ENCODE measurements at places on chromosomes 4 and X.

DNA sequence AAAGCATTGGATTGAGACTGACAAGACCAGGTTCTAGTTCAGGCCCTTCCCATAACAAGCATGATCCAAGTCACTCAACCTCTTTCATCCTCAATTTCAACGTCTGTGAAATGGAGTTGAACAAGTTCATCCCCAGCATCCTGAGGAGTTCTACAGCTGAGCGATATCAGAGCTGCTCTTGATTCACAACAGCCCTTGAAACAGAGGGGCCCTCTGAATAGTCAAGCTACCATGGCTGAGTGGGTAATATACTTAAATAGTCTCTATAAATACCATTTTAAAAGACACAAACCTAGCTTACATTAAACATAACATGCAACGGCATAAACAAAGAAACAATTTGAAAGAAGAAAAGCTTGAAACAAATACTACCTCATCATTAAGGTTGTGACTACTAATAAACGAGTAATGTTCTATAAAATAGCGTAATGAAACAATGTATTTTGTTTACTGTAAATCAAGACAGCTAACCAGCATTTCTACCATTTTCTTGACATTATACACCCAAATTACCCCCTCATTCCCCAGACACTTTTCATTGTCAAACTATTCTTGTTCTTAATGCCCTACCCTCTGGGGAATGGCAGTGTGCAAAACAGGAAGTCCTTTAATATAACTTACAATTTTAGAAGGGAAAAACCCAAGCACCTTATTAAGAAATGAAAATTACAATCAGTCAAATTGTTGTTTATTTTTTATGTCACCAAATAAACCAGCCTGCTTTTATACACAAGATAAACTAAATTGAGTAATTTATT lies 202.3 kb downstream of the PARM1 start:
- DNase-seq, result no peak

- no peak for DNase-seq
Observed at GRCh38 chrX:42955349-42955748, 177.4 kb upstream of the PPP1R2C start.

- no peak for DNase-seq
Observed at GRCh38 chrX:120794525-120794975, 81.1 kb downstream of the CT47B1 start.

DNA sequence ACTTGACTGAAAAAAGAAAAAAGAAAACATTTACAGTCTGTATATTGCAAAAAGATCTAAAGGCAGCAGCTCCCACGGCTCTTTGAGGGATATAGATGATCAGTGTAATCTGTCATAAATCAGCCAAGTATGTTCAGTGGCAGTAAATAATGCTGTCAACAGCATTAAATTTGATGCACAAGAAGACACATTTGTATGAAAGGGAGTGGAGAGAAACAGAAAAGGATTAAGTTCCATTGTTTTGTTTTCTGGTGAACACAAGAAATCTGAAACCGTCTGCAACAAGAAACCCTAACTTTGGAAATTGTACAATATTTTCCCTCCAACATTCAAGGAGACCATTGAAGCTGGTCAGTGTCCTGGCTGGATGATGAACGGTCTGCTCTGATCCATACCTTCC lies 27.6 kb upstream of the C1QTNF7 start:
- DNase-seq, result no peak

DNA sequence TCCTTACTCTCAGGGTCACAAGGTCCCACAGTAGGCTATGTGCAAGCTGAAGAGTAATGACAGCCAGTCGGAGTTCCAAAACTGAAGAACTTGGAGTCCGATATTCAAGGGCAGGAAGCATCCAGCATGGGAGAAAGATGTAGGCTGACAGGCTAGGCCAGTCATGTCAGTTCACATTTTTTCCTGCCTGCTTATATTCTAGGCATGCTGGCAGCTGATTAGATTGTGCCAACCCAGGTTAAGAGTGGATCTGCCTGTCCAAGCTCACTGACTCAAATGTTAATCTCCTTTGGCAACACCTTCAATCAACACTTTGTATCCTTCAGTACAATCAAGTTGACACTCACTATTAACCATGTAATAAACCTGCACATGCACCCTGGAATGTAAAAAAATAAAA lies 960.9 kb upstream of the HS3ST1 start:
- DNase-seq, result no peak

DNA sequence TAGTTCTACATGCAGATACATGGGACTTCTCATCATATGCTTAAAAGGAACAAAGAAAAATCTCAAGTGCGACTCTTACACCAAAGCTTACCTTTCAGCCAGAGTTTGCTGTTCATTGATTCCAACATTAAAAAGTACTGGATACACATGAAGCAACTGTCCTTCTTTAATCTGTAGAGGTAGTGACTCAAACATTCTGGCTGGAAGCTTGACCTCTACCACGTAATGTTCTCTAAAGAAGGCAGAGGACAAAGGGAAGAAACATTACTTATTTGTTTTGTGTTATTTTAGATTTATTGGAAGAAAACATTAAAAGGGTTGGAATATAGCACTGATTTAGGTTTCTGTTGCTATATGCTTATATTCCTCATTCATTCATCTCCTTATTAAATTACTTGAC lies 476.1 kb downstream of the IL15 start:
- no peak for DNase-seq

GRCh38 chr4:25386926-25387325 lies 9.9 kb downstream of the ANAPC4 start:
- DNase-seq, result no peak

GRCh38 chr4:46946919-46947536 lies 38.0 kb upstream of the COX7B2 start:
- no peak for DNase-seq

GRCh38 chr4:185344743-185345538 lies 50.8 kb downstream of the LRP2BP start:
- DNase-seq, result no peak

GRCh38 chrX:109911046-109911445 lies 91.9 kb upstream of the TMEM164 start:
- no peak for DNase-seq

- DNase-seq, result no peak
Observed at GRCh38 chr4:140115140-140115539, 38.8 kb downstream of the MAML3 start.

DNA sequence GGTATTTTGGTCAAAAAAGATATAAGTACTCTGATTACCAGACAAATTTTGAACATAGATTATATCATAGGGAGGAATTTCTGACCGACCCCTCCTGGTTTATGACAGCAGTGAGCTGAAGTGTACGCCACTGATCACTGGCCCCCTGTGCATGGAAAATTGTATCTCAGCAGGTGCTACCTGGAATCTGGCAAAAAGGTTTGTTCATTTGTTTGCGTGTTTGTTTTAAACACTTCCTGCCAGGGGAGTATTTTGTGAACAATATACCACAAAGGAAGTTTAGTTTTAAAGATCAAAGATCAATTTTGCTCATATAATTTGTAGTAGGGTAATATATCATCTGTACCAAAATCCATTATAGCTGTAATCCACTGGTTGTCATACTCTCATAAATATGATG lies 219.7 kb upstream of the TENM3 start:
- DNase-seq, result no peak

- no peak for DNase-seq
Observed at GRCh38 chrX:44951572-44952067, 78.6 kb downstream of the KDM6A start.

DNA sequence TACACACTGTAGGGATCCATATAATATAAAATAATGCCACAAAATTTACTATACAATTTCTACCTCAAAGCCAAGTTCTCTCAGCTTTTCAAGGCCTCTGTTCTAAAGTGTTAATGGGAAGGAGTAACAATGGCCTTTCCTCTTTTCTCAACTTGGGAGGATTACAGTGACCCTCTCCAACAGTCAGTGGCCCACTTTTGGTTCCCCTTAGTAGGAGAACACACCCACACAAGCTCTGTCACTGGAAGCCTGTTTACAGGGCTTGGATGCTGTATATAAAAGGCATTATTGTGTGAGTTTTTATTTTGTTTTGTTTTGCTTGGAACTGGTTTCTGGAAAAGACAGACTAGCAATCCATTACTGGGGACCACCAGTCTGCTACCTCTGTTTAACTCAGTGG lies 1.8 kb downstream of the ARHGEF6 start:
- DNase-seq, result no peak

DNA sequence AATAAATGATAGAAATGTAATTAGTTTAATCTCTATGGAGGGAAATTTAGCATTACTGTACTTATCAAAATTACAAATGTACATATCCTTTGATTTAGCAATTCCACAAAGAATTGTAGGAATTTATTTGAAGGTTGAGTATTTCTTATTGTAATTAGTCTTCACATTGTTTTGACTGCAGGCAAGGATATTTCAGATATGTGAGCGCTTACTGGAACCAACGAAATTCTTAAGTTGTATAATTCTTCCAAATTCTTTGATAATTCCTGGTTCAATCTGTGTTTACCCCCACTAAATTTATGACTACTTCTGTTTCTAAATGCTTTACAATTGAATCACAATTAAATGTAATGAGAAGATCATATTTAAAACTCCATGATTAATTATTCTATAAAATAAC lies 26.9 kb upstream of the WWC2 start:
- DNase-seq, result no peak

GRCh38 chrX:15416133-15416993 lies 32.1 kb upstream of the VEGFD start:
- DNase-seq, result no peak

GRCh38 chr4:15930314-15930713 lies 8.2 kb downstream of the FGFBP1 start:
- no peak for DNase-seq

- peak; percentile 15 for DNase-seq
Observed at GRCh38 chr4:109560687-109561461, 828 bp downstream of the MCUB start.

DNA sequence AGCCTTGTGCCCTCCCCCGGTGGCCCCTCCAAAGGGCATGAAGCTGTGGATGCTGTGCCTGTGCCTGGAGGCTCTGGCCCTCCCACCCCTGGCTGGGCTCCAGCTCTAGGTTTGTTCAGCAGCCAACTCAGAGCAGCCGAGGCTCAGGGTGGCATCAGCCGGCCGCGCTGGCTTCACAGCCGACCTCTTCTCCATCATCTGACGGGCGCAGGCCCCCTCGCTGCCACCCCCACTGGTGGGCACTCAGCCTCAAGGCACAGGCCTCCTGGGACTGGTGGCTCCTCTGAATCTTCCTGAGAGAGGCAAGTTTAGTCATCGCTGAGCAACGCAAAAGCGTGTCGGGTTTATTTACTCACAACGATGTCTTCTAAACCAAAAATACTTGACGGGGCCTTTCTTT lies 46.0 kb downstream of the PCGF3 start:
- DNase-seq, result no peak

DNA sequence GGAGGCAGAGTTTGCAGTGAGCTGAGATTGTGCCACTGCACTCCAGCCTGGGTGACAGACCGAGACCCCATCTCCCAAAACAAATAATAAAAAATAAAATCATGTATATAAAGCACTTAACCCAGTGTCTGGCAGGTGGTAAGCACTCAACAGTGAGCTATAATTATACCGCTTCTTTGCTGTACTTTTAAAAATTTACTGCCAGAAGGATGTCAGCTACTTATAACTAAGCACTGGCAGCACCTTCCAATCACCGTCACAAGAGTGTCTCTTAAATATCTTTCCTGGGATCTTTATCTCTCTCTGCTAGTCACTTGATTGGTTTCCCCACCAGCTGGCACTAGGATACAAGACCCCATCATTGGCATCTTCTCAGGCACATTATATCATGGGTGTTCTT lies 53.9 kb upstream of the DAPP1 start:
- no peak for DNase-seq

- no peak for DNase-seq
Observed at GRCh38 chr4:124105212-124105611, 607.3 kb downstream of the ANKRD50 start.

DNA sequence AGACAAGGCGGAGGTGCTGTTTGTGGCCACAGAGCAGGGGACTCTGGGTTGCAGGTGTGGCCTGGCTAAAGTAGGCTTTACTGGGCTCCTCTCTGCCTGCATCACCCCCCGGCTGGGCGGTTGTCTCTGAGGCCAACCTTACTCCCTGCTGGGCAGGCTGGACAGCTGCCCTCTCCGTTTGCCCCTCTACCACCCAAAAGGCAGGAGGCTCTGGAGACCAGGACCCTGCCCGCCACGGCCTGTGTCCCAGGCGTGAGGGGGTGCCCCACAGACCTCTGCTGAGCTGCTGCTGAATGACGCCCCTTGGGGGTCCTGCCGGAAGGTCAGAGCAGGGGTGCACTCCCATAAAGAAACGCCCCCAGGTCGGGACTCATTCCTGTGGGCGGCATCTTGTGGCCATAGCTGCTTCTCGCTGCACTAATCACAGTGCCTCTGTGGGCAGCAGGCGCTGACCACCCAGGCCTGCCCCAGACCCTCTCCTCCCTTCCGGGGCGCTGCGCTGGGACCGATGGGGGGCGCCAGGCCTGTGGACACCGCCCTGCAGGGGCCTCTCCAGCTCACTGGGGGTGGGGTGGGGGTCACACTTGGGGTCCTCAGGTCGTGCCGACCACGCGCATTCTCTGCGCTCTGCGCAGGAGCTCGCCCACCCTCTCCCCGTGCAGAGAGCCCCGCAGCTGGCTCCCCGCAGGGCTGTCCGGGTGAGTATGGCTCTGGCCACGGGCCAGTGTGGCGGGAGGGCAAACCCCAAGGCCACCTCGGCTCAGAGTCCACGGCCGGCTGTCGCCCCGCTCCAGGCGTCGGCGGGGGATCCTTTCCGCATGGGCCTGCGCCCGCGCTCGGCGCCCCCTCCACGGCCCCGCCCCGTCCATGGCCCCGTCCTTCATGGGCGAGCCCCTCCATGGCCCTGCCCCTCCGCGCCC lies 920 bp downstream of the HTT-AS start:
- DNase-seq, result no peak

- no peak for DNase-seq
Observed at GRCh38 chrX:139738581-139738980, 30.6 kb upstream of the MCF2 start.

- no peak for DNase-seq
Observed at GRCh38 chrX:17567821-17568220, 169.5 kb upstream of the SCML1 start.

GRCh38 chr4:86558258-86558657 lies 35.9 kb upstream of the PTPN13 start:
- DNase-seq, result no peak

GRCh38 chr4:119984996-119985395 lies 81.7 kb downstream of the MAD2L1 start:
- DNase-seq, result no peak

DNA sequence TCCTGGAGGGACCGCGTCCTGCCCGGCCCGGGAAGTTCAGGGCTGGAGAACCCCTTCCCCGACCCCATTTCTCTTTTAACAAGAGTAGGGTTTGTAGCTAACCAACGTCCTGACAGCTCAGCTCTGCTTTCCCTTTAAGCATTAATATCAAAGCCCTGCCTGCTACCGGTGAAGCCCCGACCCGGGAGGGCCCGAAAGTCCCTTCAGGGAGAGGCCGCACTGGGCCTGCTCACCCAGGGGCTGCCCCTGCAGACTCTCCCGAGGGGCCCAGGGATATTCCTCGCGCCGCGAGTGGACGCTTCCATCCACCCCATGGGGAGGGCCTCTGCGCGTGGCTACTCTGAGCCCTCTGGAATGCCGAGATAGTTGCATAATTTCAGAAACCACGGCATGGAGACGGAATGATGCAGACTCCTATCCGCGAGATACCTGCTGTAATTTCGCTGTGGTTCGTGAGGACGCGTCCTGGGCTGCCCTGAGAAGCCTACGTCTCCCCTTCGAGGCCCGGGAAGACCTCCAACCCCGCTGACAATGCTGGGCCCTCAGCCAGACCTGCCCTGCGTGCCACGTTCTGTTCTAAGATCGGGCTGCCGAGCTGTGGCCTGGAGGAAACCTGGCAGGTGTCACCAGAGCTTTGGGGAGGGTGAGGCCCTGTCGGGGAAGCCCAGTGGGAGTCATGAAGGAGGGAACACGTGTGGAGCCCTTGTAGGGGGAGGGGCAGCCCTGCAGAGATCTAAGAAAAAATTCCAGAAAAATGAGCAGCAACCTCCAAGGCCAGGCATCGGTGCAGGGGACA lies 999 bp upstream of the CTBP1 start:
- DNase-seq, result peak; percentile 22

All from stimulated activated CD8-positive, alpha-beta memory T cell treated with anti-CD3 and anti-CD28 coated beads, Interleukin-15, amount 100 ng/mL, for 1 hour (primary cell).